ENCODE measurements at places on chromosomes 16 and 17. TPM values are rescaled to one million over a fixed set of nuclear protein-coding genes. Genes with fewer than 3 reads are reported as not detected.

DNA sequence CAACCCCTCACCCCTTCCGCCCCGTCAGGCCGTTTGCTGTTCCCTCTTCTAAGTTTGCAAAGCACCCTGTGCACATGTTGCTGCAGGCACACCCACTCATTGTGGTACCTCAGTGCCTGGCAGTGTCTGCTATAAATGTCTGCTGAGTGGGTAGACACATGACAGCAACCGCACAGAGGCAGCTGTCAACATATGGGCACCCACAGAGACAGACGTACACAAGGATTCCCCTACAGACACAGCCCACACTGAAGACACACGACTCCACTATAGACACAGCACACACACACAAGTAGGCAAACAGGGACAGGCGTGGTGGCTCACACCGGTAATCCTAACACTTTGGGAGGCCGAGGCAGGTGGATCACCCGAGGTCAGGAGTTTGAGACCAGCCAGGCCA lies 17.8 kb upstream of the CRK start:
- DNase-seq: no peak

GRCh38 chr16:84919269-84919668 lies 92.1 kb downstream of the ZDHHC7 start:
- DNase-seq: no peak

DNA sequence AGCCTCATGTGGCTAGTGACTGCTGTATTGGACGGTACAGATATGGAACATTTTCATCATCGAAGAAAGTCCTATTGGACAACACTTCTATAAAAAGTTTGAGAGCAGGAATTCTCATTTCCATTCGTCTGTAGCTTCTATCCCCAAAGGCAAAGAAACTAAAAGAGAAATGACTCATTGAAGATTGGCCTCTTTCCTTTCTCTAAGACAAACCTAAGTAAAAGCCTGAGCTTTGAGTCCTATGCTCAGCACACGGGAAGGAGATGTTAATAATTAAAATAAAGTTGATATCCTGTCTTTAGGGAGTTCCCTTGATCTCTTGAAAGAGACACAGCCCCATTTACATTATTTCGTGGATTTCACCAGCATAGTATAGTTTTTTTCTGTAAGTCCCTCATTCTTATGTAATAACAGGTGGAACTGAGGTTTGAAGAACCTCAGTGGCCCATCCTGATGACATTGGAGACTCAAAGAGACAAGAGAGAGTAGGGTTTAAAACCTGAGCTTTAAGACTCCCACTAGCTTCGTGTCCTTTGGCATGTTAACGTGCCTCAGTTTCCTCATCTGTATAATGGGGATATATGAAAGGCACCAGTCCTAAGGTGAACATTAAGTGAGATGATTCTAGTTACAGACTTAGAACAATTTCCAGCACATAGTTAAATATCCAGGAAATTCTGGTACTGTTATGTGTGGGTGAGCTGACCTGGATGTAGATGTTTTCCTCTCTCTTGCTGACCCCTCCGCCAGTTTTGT lies 174.0 kb downstream of the IRX3 start:
- DNase-seq: no peak

GRCh38 chr16:50776037-50776436 lies 34.2 kb downstream of the CYLD start:
- no peak for DNase-seq

RNU2-1 gene
- 1.9 TPM for polyA plus RNA-seq
